Neural progenitor cell (in vitro differentiated cells): ENCODE measurements at places on chromosomes 7 and 10.

DNA sequence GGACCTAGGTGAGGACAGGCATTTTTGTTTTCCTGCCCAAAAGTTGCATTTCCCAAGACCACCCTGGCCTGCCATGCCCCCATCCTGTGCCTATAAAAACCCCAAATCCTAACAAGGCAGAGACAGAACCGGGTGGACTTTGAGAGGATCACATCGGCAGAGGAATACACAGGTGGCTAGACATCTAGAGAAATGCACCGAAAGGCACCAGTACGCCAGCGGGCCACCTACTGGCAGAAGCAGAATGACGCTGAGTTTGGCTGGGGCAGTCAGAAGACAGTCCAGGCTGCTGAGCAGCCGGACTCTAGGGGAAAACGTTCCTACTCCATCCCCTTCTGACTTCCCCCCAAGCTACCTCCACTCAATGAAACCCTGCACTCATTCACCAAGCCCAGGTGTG lies 2.8 kb downstream of the AKR1C4 start:
- DNase-seq: peak; percentile 10

DNA sequence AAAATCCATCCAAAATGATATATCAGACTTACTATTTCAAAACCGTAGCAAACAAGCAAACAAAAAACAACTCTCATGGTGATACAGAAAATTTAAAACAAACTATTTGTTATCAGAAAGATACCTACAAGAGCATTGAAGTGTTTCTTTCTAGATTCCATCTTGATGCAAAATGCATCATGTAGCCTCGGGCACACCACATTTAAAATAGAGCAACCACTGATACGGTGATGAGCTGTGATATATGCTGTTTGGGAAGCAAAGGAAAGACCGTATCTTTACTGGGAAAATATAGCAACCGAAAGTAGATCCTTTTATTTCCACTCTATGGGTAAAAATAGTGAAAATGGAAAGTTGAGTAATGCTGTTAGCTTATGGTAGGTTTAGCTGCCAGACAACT lies 892.0 kb downstream of the GATA3 start:
- no peak for DNase-seq

DNA sequence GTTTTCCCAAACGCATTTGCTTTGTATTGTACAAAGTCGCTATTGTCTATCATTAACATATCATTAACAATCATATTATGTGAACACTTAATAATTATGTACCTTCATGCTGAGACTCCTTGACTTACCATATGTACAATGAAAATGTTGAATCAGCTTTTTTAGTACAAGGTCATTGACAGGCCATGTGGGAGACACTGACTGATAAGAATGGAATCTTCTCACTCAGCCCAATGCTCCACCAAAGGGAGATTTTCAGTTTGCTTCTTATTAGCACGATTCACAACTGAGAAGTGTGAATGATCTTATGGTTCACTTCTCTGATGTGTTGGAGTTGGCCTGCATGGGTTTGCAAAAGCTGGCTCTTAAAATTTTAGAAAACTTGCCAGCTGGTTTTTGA lies 253.5 kb upstream of the TEX47 start:
- no peak for DNase-seq

DNA sequence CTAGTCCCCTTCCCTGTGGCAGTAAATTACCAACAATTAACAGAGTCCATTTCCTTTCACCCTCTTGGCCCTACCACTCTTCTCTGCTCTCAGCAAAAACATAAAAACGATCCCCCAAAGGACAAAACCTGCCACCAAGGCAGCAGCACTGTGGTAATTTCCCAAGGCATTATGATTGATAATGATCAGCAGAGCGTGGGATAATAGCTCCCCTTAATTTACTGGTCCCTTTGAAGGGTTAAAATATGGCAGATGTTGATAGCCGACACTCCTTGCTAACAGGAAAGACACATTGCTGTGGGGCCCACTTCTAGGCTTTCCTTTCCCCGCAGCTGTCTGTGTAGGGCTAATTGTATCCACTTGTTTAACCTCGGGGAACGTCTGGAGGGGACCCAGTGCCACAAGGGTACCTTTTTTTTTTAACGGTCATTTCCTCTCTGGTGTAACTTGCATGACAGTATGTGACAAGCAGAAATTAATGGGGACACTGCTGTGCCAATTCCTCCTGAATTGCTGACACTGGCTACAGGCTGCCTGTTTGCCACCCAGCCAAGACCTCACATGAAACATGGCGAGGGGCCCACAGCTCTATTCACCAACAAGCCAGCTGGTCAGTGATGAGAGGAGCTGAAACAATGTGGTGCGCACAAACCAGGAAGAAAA lies 81.3 kb downstream of the CDK6 start:
- no peak for DNase-seq

- DNase-seq: no peak
Measured at GRCh38 chr10:75788394-75789205, 357.2 kb downstream of the LRMDA start.

GRCh38 chr10:33735464-33735923 lies 401.0 kb upstream of the NRP1 start:
- DNase-seq: no peak

GRCh38 chr7:16051561-16052255 lies 365.2 kb upstream of the MEOX2 start:
- DNase-seq: no peak

DNA sequence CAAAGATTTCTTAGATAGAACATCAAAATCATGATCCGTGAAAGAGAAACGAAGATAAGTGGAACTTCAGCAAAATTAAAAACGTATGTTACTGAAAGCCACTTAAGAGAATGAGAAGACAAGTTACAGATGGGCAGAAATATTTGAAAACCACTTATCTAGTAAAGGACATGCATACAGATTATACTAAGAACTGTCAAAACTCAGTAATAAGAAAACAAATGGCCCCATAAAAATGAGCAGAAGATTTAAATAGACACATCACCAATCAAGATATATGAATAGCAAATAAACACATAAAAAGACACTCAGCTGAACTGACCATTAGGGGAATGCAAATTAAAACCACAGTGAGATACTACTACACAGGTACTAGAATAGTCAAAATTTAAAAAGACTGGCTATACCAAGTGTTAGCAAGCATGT lies 343.7 kb downstream of the PTEN start:
- no peak for DNase-seq

GRCh38 chr7:40676221-40676620 lies 541.4 kb downstream of the SUGCT start:
- no peak for DNase-seq

DNA sequence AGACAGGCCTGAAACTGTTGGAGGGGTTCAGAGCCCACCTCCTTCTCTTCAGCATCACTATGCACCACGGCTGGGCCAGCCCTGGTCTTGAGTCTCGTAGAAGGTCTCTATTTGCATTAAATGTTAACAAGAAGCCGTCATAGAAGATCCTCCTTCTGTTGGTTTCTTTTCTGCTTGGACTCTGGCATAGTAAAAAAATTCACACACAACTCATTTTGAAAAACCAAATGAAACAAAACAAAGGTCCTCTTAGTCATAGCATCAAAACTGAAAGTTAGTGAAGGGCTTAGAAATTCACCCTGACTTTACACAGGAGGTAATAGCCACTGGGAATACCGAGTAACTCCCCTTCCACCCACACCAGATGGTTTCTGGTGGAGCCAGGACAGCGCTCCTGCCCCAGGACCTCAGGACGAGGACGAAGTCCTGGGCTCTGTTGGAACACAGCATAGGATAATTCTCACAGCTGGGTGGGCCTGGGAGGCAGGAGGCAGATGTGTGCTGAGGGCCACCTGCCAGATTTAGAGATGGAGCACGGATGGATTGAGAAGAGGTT lies 248.4 kb upstream of the KLF6 start:
- no peak for DNase-seq

GRCh38 chr10:27359792-27360355 lies 119.3 kb upstream of the ACBD5 start:
- DNase-seq: no peak

GRCh38 chr10:98223874-98224273 lies 44.1 kb downstream of the LOXL4 start:
- DNase-seq: no peak

DNA sequence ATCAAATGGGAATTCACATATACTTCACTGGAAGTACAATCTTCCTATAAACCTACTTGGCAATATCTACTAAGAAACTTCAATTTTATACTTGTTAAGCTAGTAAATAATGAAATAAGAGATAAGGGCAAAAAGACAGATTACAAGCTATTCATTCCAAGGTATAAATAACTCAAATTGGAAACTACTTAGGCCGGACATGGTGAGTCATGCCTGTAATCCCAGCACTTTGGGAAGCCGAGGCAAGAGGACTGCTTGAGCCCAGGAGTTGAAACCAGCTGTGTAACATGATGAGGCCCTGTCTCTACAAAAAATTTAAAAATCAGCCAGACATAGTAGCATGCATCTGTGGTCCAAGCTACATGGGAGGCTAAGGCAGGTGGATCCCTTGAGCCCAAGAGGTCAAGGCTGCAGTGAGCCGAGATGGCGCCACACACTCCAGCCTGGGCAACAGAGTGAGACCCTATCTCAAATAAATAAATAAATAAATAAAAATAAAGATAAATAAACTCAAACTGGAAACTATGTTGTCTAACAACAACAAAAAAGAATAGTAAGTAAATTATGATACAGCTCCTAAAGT lies 37.6 kb downstream of the ARHGAP21 start:
- no peak for DNase-seq

GRCh38 chr10:109944613-109945012 lies 21.3 kb upstream of the XPNPEP1 start:
- no peak for DNase-seq

DNA sequence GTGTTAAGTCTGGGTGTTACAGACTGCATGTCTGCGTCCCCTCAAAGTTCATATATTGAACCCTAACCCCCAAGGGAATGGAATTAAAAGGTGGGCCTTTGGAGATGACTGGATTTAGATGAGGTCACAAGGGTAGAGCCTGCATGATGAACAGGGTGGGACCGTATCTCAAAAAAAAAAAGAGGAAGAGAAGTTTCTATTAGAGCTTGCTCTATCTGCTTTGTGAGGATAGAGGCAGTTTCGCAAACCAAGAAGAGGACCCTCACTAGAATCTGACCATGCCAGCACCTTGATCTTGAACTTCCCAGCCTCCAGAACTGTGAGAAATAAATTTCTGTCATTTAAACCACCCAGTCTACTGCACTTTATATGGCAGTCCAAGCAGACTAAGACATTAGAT lies 1.4 kb downstream of the KIN start:
- DNase-seq: no peak

- no peak for DNase-seq
Measured at GRCh38 chr7:24732646-24733413, 24.4 kb downstream of the GSDME start.

GRCh38 chr7:1961701-1962276 lies 271.0 kb downstream of the MAD1L1 start:
- no peak for DNase-seq

- no peak for DNase-seq
Measured at GRCh38 chr7:134298902-134299683, 17.6 kb downstream of the SLC35B4 start.

- no peak for DNase-seq
Measured at GRCh38 chr7:41103331-41103730, 599.6 kb downstream of the INHBA start.

GRCh38 chr7:156759143-156759542 lies 118.6 kb downstream of the RNF32 start:
- DNase-seq: no peak

DNA sequence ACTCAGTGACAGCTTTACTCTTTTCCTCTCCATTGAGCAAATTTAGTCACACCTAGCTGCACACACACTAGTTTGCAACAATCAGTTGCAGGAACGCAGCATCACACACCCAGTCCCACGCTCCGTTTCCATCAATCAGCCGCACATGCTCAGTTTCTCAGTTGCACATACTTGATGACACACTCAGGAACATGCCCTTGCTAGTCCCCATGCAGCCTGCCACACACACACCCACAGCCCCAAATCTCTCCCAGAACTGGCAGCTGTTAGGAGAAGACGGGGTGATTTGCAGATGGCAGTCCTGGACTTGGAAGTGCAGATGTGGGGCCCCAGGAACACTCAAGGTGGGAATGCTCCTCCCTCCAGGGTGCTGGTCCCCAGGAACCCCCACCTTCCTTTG lies 7.7 kb downstream of the LBX1 start:
- no peak for DNase-seq

DNA sequence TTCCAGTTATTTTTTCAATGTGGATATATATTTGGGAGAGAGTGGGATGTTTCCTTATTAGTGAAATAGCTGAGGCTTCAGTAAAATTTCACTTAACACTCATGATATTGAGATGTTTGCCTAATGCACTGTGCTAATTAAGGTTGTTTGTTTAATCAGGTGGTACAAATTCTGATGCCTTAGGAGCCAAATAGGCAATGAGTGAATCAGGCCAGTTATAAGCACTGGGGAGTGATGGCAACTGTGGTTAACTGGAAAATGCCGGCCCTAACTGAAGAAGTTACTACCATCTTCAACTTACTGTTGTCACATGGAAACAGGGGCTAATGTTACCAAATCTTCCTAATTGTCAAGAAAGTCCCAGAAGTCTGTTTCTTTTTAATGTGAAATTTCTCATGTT lies 32.0 kb downstream of the VCL start:
- no peak for DNase-seq

GRCh38 chr10:115963848-115964247 lies 309.2 kb downstream of the GFRA1 start:
- DNase-seq: peak; percentile 29

GRCh38 chr7:3280946-3281656 lies 20.0 kb upstream of the SDK1 start:
- DNase-seq: no peak

GRCh38 chr10:50347394-50347802 lies 96.1 kb upstream of the ASAH2 start:
- DNase-seq: no peak

- DNase-seq: no peak
Measured at GRCh38 chr7:50298811-50299562, 5.5 kb upstream of the IKZF1 start.

DNA sequence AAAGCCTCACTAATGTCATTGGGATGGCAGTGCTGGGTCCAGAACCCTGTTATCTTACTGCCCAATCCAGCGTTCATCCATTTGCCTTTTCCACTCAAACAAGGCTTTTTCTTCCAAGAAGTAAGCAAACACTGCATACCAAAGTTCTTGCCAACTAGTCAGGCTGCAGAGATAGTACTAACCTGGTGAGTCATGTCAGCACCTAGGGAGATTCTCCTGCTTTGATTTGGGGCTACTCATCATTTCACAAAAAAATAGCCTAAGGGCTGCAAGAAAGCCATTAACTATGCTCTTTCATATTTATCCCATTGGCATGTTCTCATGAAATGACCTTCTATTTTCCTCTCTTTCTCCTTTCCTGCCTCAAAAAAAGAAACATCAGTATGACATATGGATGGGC lies 142.6 kb downstream of the TWIST1 start:
- no peak for DNase-seq

- DNase-seq: peak; percentile 91
Measured at GRCh38 chr7:55254596-55255495, 110.3 kb upstream of the LANCL2 start.
